Muscle of back (tissue), 13 donors: ENCODE measurements at places on chromosomes 7 and 10. TPM values are rescaled to one million over a fixed set of nuclear protein-coding genes. Genes with fewer than 3 reads are reported as not detected.

DNA sequence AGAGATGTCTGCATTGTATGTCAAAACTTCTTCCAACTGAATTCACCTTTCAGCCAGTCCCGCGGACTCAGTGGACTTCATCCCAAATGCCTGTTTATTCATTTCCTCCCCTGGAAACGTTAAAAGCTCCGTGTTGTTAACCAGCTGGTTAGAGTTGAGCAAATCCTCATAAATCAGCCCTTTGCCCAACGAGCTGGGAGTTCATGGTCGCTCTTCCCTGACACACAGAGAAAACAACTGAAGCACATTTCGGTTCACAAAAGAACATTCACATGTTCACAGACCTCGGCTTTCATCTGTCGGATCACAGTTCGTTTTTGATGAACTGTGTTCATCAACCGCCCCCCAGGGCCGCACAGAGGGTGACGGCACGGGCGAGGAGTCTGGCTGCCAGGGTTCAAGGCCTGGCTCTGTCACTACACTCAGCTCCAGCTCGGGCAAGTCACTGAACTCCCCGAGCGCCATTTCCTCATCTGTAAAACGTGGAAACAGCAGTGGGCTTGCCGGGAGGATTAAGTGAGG, 62.6 kb downstream of the GLI3 start:
- no peak for DNase-seq

DNA sequence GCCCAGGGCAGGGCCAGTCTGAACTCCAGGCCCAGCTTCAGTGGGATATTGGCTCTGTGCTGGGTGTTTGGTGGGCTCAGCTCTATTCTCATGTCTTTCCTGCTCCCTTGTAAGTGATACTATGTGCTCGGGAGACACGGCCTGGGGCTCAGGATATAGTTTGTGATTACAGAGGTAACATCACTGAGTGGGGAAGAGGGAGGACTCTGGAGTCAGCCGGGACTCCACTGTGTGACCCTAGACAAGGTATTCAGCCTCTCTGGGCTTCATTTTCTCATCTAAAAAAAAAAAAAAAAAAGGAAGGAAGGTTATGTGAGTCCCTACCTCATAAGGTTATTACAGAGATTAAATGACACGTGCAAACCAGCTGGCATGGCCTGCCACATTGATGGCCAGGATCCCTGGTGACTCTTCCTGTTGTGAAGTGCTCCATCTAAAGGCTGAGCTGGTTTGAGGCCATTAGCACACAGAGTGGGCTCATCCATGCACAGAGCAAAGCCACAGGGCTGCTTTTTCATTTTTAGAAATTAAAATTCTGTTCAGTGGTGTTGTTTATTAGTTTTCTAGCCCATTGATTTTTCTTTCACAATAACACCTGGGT, 15.7 kb downstream of the SLC13A4 start:
- DNase-seq: no peak

DNA sequence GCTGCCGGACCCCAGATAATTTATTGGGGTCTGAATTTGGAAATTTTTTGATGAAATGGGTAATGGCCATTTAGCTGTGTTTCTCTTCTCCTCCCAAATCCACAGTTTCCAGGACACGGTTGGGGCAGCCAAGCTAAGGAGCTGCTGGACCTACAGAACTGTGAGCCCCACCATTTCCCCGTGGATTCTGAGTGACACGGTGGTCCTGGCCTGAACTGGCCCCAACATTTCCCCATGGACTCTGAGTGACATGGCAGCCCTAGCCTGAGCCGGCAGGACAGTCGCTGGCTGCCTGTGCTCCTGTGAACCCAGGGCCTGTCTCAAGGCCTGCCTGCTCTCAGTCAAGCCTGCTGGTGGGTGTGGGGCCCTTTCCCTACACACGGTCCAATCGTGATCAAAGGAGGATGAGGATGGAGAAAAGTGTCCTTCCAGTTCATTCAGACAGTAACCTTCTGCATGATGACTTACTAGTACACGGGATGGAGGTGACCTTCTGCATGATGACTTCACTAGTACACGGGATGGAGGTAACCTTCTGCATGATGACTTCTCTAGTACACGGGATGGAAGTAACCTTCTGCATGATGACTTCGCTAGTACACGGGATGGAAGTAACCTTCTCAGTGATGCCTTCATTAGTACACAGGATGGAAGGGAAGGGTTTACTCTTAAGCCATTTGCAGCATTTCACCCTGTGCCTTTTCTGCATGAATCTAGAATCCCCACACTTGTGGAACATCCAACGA, 359.9 kb downstream of the GLRX3 start:
- DNase-seq: no peak

GRCh38 chr10:122648599-122649428, 50.8 kb downstream of the C10orf120 start:
- DNase-seq: peak; percentile 11

DNA sequence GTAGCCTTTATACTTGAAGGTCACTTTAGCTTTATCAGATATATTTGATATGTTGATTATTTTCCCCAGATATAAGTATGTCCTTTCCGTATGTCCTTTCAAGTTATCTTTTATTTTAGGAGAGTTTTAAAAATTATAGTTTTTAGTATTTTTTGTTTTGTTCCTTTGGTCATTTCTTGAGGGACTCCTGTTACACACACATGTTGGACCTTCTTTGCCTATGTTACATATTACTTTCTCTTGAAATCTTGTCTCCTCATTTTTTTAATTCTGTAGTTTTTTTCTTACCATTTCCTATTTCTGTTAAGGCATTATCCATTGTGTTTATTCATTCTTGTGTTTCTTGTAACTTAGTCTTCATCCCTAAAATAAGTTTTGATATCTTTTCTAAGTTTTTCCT, 23.9 kb downstream of the GLCCI1 start:
- no peak for DNase-seq

GRCh38 chr10:122422266-122422989, 32.0 kb upstream of the ARMS2 start:
- no peak for DNase-seq

MYH16 gene
- polyA plus RNA-seq: 0.21 TPM

GRCh38 chr7:86647385-86648094, 3.8 kb downstream of the GRM3 start:
- peak; percentile 2 for DNase-seq

AKR1C4 gene
- polyA plus RNA-seq: not detected
